Placental pericyte (primary cell): ENCODE measurements at places on chromosomes 6 and 20. TPM values are rescaled to one million over a fixed set of nuclear protein-coding genes. Genes with fewer than 3 reads are reported as not detected.

ENPP1 gene
- 12.5 and 67.4 TPM in 2 replicates for total RNA-seq

CDH4 gene
- total RNA-seq, result 0.14 and 2.0 TPM in 2 replicates

HDGFL1 gene
- total RNA-seq, result not detected in 2 replicates

PRKN gene
- 0.72 TPM in 1 of 2 replicates, not detected in the other for total RNA-seq

CRIP3 gene
- not detected in 2 replicates for total RNA-seq

HLA-DQB2 gene
- not detected in 2 replicates for total RNA-seq

LAMA4 gene
- 105 and 123 TPM in 2 replicates for total RNA-seq

PGBD1 gene
- 2.0 and 8.2 TPM in 2 replicates for total RNA-seq

COL11A2 gene
- 0.14 and 0.22 TPM in 2 replicates for total RNA-seq

VNN1 gene
- total RNA-seq, result 0.57 and 0.88 TPM in 2 replicates

OLIG3 gene
- total RNA-seq, result not detected in 2 replicates

CSE1L gene
- total RNA-seq, result 33.3 and 180 TPM in 2 replicates

TRIM39 gene
- 18.3 and 19.5 TPM in 2 replicates for total RNA-seq

FGD2 gene
- not detected in 2 replicates for total RNA-seq

TMEM200A gene
- total RNA-seq, result 184 and 257 TPM in 2 replicates

SPTLC3 gene
- 1.7 and 2.4 TPM in 2 replicates for total RNA-seq

C6orf15 gene
- total RNA-seq, result not detected in 2 replicates

MYT1 gene
- not detected in 2 replicates for total RNA-seq

SCRT2 gene
- not detected in 2 replicates for total RNA-seq

EPPIN gene
- total RNA-seq, result not detected in 2 replicates

PBOV1 gene
- total RNA-seq, result not detected in 2 replicates

SOD2 gene
- total RNA-seq, result 189 and 4,222 TPM in 2 replicates

VGLL2 gene
- total RNA-seq, result not detected in 2 replicates

CCN6 gene
- total RNA-seq, result not detected in 2 replicates

TREM1 gene
- total RNA-seq, result 0.29 and 0.44 TPM in 2 replicates

KCNB1 gene
- under 0.01 TPM in 1 of 2 replicates, not detected in the other for total RNA-seq

BPIFA1 gene
- not detected in 2 replicates for total RNA-seq

WFDC5 gene
- not detected in 2 replicates for total RNA-seq
